ENCODE measurements at places on chromosomes 2 and 18. TPM values are rescaled to one million over a fixed set of nuclear protein-coding genes. Genes with fewer than 3 reads are reported as not detected.

- no peak for DNase-seq
Measured at GRCh38 chr2:163044114-163044513, 205.5 kb upstream of the KCNH7 start.

DNA sequence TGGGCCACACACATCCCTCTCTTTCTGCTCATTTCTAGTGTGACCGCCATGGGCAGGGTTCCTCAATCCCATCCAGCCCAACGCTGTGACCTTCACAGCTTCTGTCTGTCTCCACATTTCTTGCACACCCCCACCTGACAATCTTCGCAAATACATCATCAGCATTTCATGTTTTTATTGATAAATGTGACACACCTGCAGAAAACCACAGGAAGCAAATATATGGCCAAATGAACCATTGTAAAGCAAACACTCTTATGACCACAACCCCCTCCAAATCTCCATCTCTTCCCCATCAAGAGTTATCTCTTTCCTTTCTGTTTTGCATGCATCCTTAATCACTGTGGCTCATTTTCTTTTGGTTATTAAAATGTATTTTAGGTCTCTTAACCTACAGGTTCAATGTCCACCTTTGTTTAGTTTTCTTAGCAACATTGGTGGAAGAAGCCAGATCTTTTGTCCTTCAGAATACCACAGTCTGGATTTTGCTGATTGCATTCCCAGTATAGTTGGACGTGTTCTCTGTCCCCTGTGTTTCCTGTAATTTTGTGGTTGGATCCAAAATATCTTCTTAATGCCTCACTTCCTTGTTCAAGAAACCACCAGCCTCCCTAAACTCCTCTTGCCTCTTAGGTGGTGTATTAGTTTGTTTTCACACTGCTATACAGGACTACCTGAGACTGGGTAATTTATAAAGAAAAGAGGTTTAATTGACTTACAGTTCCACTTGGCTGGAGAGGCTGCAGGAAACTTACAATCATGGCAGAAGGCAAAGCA lies 9.8 kb upstream of the NCK2 start:
- no peak for DNase-seq

- DNase-seq, result no peak
Measured at GRCh38 chr2:27655155-27655951, 8.1 kb downstream of the SUPT7L start.

DNA sequence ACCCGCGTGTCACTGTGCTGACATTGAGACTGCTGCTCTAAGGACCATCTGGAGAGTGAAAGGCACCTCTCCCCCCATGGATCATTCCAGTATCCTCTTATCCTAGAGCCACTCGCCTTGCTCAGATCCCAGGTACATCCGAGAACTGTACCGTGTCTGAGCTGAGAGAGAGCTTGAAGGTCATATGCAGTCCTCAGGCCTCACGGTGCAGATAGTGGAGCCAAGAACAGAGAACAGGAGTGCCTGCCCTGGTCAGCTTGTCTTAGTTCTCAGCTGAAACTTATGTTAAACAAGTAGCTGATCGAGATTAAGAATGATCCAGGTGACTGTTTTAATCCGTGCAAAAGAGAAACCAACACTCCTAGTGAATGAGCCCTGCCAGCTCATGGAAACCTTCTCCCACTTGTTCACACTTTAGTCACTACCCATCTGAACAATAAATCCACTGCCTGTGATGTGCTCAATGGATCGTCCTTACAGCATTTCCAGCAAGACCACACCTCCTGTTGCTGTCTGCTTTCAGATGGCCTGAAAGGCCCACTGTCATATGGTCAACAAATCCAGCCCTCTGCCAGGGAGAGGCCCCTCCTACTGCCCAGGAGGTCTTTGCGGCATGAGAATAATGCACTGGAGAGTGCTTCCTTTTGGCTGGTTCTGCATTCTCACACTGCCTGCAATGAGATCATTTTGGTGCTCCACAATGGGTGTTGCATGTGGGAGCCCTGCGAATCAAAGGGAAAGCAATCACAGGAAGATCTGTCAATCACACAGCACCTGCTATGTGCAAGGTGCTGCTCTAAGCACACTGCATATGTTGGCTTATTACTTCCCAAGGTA lies 43.7 kb upstream of the APCDD1 start:
- no peak for DNase-seq

GRCh38 chr2:239192975-239193374 lies 207.8 kb downstream of the HDAC4 start:
- DNase-seq, result no peak

GRCh38 chr2:151180123-151180522 lies 81.5 kb downstream of the RBM43 start:
- no peak for DNase-seq

DNA sequence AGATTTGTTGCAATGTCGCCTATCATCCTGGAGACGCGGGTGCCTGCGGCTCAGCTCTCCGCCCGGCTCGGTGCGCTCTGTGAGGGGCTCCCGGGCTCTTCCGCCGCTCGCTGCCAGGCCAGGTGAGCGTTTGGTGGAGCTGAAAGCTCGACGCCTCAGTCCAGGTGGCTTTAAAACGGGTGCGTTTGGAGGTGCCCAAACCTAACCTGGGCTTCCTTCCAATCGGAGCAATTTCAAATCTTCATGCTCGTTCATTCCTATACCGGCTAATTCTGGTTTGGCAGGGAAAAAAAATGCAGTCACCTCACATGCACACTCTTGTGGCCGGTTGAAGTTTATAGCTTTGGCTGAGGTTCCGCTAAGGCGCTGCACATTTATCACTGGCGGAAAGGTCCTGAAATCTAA lies at the start of gene SLC16A14:
Gene SLC16A14, minus strand, starts transcription at position 274 of the 405 bp plus-strand sequence. CDS start 9,572 bp downstream, outside the sequence.
- peak; percentile 62 for DNase-seq

- DNase-seq, result no peak
Measured at GRCh38 chr2:164887434-164888144, 46.0 kb upstream of the COBLL1 start.

- DNase-seq, result no peak
Measured at GRCh38 chr2:186639939-186640338, 50.1 kb downstream of the ITGAV start.

- no peak for DNase-seq
Measured at GRCh38 chr2:176432434-176432833, 163.2 kb downstream of the MTX2 start.

DNA sequence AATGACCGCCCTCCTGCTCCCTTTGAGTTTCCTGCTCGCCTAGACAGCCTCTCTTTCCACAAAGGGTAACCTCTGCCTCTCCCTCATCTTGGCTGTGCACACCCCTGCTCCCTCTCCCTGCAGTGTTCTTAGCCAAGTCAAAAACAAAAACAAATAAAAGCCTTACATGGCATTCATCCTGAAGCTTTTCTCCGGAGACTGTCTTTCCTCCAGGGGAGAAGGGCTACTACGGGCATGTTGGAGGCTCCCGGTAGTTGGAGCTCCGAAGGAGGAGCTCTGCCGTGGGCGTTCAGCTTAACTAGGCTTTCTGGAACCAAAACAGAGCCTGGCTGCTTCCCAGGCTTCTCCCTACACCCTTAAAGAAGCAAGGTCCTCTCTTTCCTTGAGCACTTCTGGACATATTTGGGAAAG lies 104.2 kb downstream of the TPGS2 start:
- no peak for DNase-seq

GRCh38 chr2:88860421-88861075 lies 169.1 kb downstream of the RPIA start:
- DNase-seq, result no peak

- DNase-seq, result no peak
Measured at GRCh38 chr2:40535972-40536371, 84.1 kb upstream of the SLC8A1 start.

DNA sequence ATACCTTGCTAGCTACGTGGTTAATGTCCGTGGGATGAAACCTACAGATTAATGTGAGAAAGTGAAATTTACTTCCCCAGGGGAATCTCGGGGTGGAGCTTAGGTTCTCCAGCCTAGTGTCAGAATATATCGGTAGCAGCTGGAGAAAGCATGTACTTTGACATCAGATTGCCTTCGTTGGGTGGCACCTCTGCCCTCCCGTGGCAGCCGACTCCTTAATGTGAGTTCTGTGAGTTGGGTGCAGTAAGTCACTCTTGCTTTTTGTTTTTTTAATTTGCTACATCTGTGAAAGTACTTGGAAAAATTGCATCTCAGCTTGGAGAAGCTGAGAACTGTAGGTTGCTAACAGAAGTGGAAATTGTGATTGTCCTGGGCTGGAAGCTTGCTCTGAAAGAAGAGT lies 3.6 kb downstream of the KLF11 start:
- DNase-seq, result no peak

DNA sequence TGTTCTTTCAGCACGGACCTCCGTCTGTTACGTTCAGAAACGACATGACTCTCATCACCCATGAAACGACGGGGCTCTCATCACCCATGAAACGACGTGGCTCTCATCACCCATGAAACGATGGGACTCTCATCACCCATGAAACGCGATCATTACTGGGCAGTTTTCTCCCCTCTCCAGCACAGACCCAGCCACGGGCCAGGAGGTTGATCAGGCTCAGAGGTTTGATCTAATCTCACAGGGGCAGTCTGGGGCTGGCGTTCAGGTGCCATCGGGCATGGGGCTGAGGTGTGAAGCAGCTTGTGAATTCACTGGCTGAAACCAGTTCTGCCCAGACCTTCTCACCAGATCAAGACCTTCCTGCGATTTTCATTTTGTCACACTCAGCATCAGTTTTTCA lies 296.4 kb downstream of the NDUFA10 start:
- no peak for DNase-seq

- DNase-seq, result no peak
Measured at GRCh38 chr18:63150942-63151421, 168.6 kb downstream of the BCL2 start.

GRCh38 chr18:74370115-74370514 lies 54.5 kb downstream of the C18orf63 start:
- DNase-seq, result no peak

DNA sequence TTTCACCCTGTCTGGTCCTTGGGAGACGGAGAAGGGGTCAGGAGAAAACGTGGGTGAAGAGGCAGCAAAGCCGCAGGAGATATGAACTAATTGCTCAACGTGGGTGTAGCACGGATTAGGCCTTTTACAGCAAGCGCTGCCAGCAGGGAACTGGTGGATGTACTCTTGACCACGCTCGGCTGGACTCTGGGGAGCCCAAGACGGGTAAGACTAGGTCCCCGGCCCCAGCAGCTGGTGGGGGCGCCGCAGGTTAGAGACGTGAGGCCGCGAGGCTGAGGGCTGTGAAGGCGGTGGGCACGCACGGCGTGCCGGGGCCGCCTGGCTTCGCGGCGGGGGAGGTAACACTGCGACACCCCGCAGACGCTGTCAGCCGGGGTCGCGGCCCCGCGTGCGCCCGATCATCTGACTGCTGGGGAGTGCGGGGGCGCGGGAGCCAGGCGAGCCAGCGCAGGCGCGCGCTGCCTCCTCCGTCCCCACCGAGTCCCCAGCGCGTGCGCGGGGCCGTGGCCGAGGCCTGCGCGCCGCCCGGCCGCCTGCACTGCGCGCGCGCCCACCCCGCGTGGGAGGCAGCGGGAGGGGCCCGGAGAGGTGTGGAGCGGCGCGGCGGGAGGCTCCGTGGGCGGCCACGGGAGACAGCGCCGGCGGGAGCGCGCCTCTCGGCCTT lies at the start of gene CLIP4:
Gene CLIP4, plus strand, starts transcription at position 470 of the 664 bp plus-strand sequence. CDS start 5,974 bp downstream, outside the sequence.
- DNase-seq, result peak; percentile 66

DNA sequence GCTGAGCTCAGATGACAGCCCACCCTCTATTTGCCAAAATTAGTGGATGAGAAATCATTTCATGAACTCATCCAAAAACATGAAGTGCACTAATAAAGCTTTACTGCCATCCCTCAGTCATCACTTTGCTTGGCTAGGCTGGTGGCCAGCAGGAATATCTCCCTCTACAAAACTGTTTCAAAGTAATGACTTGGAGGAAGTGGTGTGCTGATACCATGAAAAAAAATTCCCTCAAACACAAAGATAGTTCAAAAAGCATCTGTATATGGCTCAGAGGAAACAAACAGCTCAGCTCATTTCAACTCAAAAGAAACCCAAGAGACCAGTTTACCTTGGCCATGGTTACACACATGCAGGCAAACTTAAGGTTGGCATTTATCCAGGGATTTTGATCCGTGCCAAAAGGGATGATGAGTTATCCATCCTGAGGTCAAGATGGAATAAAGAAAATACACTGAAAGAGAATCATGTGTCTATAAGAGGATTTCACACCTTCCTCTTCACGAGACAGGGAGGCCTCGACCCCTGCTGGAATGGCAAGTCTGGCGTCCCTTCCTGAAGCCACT lies 18.4 kb upstream of the WIPF1 start:
- no peak for DNase-seq

DNA sequence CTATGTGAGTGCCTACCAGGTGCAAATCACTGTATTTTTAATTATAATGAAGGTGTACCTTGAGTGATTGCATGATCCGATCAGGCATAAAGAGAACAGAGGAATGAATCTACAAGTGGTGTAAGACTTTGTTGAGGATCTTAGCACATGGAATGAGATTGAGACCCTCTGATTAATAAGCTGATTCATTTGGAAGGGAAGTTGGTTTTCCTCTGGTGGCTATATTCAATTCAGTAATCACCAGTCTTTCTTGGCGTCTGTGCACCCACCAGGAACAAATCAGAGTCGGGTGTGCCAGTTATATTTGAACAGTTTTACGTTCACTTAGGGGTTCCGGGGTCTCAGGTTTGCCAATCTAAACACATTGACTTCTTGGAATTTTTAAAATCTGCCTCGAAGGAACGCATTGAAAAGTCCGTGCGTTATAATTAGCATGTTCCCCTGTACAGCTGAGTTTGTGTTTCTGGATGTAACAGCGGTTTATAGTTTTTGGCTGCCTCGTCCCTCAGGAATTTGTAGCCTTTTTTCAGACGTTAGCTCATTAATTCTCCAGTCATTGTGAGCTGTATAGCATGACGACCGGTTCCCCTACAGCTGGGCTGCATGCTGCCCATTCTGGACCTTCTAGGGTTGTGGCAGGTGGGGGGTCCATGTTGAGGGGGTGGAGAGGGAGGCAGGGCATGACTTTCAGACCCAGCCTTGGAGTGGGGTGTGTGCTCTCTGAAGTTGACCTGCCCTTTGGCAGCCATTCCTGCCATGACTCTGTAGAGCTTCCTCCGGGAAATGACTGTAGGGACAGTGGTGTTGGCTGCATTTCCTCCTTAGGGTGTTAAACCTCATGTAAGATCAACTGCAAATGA lies 20.3 kb downstream of the MYO1B start:
- no peak for DNase-seq

- no peak for DNase-seq
Measured at GRCh38 chr2:241775223-241776177, 1.1 kb upstream of the GAL3ST2 start.

DNA sequence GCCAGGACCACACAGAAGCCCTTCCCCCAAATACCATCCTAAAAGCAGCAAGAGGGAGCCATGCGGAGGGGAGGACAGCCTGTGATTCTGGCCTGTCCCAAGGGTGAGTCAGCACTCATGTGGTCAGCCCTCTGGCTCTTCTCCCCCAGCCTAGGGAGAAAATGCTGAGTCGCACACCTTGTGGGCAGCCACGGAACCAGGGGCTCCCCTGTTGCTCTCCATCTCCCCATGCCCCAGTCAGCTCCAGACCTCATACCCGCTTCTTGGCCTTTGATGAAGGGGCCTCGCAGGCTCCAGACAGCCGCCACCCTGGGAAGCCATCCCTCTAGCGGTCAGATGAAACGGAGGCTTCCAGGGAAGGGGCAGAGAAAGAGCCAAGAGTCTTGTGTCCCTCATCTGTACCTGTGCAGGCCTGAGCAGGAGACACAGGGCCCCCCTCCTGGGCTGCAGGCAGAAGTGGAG lies 181.3 kb upstream of the SIX2 start:
- no peak for DNase-seq

UGGT1 gene
- total RNA-seq, result 44.1 TPM

SCN3A gene
- total RNA-seq, result 6.0 TPM

C1QL2 gene
- not detected for total RNA-seq

ARHGAP28 gene
- not detected for total RNA-seq

HOXD8 gene
- not detected for total RNA-seq

SLC66A3 gene
- total RNA-seq, result 17.4 TPM

PLEKHH2 gene
- total RNA-seq, result 0.58 TPM

FAM110C gene
- total RNA-seq, result not detected

SRD5A2 gene
- not detected for total RNA-seq
